ENCODE measurements at places on chromosomes 12 and 14.

DNA sequence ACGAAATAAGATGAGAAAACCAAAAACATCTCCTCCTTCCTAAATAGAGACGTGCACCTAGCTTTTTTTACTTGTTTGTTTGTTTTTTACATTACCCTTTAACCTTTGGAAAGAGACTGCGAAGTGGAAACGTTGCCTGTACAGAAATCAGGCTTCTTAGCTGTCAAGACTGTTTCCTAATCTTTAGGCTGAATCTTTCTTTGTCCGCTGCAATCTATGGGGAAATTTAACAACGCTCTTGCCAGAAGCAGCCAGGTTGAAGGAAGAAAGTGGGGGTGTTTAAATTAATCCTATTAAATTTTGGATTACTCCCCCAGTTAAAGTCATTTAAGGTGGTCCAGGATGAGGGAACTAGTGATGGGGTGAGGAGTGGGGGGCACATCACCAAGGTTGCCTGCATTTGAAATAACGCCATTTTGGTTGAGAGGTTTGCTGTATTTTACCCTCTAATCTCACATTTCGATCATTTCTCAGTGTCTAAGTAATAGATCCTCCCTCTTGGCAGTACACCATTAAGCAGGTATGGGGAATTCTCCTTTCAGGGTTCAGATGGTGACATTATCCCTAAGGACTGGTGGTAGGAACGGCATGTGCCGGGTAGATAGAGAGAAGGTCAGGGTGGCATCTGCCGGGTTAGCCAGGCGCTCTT is 2.6 kb downstream of the FLRT2 start:
- no peak for DNase-seq

GRCh38 chr12:108735855-108736254 is 4.5 kb upstream of the CORO1C start:
- no peak for DNase-seq

- no peak for DNase-seq
These were observed 1.4 kb downstream of the LRTM2 start for GRCh38 chr12:1821805-1822204.

DNA sequence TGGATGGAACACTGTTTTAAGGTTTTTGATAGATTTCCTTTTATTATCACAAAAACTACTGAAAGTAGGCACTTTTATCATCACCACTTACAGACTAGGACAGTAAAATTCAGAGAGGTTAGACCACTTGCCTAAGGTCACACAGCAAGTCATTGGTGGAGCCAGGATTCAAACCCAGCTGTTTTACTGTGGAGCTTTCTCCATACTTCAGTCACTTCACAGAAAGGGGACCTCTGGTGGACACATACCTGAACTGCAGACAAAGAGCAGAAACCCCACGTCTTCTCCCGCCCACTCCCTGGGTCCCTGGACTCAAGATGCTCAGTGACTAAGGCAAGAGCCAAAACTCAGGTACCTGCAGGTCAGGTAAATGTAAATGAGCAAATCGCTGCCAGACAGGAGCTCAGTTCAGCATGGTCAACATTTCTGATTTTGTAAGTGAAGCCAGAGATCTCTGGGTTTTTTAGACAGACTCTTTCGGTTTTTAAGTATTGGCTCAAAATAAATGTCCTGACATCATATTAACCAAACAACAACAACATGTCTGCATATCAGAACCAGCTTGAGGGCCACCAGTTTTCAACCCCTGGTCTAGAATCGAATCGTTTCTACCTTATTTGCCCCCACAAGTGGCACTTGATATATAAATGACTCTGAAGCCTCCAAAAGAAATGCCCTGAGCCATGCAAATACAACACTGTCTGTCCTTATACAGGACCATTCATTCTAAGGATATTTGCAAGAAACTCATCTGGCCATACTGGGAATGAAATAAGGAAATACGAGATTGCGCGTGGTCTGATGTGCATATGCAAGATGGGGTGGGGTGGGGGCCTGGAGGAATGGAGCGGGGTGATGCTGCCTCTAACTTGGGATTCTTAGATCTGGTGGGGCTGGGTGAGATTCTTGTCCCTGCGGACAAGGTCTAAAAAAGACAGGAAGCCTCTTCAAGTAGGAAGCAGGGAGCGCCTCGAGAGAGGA is 110.9 kb downstream of the KSR2 start:
- DNase-seq, result peak; percentile 11

- DNase-seq, result no peak
These were observed 360.8 kb downstream of the AEBP2 start for GRCh38 chr12:19799895-19800602.

- DNase-seq, result no peak
These were observed 6.9 kb upstream of the NAA25 start for GRCh38 chr12:112115259-112116045.

DNA sequence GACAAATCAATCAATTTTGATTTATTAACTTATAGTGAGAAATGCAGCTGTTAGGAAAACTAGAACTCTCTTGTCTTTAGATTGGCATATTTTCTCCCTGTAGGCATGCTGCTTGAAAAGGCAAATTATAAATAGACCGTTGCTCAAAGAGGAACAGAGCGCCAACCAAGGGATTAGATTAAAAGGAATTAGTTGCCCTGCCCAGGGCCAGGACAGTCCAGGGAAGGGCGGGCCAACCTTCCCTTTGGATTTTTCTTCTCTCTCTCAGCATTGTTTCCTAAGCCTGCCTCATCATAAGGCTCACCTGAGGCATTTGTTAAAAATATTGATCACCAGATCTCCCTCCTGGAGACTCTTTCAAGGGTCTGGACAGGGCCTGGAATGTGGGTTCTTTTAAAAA is 8.6 kb downstream of the CIPC start:
- DNase-seq, result no peak

GRCh38 chr12:94267537-94267872 is 119.1 kb downstream of the PLXNC1 start:
- no peak for DNase-seq

DNA sequence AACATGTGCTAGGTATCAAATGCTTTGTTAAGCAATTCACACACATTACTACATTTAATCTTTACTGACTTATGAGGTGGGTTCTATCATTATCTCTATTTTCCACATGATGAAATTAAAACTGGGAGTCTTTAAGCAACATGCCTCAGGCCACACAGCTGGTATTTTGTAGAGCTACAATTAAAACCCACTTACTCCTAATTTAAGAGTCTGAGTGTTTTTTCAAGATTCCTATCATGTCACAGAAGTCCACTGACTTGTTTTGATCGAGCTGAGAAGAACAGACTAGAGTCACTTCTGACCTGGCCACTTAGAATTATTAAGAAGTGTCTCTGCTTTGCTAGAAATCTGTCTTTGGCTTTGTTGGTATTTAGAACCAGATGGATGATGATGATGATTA is 670.7 kb downstream of the NRXN3 start:
- no peak for DNase-seq

GRCh38 chr14:104800771-104801519 is at the start of gene ZBTB42:
Gene ZBTB42, plus strand, starts transcription at chr14:104801101. Its CDS starts 97 bp downstream, at chr14:104801198.
- peak; percentile 17 for DNase-seq

GRCh38 chr14:21300892-21301291 is 21.0 kb downstream of the RPGRIP1 start:
- DNase-seq, result no peak

- DNase-seq, result no peak
These were observed 166.7 kb upstream of the PARP11 start for GRCh38 chr12:4039931-4040330.

DNA sequence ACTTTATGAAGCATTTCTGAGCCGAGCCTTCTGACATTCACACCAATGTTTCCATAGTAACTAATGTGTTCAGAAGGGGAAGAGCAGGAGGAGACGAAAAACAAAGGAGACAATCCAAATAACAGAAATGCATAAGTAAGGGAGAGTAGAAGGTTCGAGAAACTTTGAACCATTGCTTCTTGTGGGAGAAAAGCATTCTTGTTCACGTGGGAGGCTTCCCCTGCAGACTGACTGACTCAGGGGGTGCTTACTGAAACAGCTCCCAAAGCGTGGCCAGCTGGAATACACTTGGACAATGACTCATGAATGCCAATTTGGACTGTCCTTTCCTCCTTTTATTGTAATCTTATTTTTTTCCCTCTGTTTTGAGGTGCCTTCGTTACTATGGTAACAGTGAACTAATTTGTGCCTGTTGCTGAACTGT is 73.9 kb downstream of the NEDD1 start:
- DNase-seq, result no peak

DNA sequence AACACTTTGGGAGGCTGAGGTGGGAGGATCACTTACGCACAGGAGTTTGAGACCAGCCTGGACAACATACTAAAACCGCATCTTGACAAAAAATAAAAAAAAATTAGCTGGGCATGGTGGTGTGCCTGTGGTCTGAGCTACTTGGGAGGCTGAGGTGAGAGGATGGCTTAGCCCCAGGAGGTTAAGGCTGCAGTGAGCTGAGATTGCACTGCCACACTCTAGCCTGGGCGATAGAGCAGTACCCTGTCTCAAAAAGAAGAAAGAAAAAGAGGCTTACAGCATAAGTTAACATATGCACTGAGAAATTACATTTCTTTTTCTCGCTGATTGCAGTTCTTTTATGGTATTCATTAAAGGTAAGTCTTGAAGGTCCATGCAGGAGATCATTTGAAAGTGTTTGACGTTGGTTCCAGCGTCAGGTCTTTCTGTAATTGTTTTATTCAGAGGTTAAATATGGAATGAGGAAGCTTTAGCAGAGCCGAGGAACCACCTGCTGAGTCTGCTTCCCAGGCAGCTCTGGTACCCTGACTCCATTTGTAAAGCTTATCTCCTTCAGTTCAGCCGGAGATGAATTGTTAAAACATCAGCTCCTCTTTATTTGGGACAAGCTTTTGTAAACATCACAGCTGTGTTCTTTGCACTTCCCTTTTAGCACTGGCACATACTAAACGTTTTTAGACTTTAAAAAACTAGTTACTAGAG is 18.5 kb downstream of the SFSWAP start:
- no peak for DNase-seq

DNA sequence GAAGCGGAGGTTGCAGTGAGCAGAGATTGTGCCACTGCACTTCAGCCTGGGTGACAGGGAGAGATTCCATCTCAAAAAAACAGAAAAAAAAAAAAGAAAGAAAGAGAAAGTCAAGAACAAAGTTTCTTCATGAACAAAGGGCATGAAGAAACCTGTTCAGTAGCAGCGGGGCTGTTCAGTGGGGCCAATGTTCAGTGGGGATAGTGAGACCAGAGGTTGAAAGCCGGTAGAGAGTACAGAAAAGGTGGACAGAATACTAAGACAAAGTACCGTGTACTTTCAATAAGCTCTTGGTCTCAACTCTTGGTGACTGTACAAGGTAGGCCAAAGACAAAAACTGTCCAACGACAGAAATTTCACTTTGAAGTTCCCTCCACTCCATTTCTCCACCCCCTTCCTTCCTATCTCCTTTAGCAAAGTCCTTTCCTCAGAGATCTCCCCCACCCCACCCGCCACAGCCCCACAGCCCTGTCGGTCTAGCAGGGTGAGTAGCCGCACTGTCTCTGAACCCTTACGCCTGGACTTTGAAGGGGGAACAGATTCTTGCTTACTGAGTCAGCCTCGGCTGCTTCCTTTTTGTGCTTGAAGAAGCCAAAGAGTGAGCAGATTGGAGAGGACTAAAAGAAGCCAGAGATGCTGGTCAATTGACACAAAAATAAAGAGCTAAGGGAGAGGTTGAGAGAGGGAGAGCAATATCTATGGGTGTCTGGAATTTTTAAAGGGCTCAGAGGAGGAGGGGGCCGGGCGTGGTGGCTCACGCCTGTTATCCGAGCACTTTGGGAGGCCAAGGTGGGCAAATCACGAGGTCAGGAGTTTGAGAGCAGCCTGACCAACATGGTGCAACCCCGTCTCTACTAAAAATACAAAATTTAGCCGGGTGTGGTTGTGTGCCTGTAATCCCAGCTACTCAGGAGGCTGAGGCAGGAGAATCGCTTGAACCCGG is 44.2 kb upstream of the FOS start:
- no peak for DNase-seq

DNA sequence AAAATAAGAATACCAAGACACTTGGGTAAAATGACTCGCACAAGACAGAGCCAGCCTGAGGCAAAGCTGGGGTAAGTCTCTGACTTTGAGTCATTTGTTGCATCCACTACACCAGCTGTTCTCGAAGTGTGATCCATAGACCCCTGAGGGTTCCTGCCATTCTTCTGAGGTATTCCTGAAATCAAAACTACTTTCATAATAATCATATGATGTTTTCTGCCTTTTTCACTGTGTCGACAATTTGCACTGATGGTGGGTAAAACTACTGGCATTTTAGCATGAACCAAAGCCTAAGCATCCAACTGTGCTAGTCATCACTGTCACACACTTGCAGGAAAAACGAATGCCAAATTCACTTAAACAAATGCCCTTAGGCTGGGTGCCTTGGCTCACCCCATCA is 135.5 kb upstream of the FUT8 start:
- DNase-seq, result no peak

GRCh38 chr14:60174352-60175254 is 9.4 kb upstream of the DHRS7 start:
- no peak for DNase-seq

GRCh38 chr14:67410313-67410712 is 1.7 kb downstream of the PLEK2 start:
- no peak for DNase-seq

DNA sequence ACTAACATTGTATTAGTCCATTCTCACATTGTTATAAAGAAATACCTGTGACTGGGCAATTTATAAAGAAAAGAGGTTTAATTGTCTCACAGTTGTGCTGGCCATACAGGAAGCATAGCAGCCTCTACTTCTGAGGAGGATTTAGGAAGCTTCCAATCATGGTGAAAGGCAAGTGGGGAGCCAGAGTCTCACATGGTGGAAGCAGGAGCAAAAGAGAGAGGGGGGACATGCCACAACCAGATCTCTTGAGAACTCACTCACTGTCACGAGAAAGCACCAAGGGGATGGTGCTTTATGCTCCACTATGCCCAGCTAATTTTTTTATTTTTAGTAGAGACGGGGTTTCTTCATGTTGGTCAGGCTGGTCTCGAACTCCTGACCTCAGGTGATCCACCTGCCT is 13.3 kb downstream of the OS9 start:
- no peak for DNase-seq

DNA sequence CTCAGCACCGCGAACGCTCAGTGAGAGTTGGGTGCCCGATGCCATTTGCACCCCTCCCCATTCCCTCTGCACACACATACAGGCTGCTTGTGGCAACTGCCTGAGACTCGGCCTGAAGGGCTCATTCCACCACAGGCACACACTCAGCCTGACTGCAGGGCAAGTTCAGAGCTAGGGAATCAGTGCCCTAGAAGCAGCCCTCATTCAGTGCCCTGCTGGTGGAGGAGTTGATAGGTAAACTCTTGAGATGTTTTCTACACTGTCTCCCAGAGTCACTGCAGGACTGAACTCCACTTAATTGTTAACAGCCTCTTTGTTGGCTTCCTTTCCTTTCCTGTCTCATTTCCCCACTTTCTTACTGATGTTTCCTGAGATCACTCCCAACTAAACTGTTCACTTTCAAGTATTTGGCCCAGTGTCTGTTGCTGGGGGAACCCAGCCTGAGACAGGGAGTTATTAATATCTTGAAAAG is 16.9 kb downstream of the PPP1R36 start:
- no peak for DNase-seq

DNA sequence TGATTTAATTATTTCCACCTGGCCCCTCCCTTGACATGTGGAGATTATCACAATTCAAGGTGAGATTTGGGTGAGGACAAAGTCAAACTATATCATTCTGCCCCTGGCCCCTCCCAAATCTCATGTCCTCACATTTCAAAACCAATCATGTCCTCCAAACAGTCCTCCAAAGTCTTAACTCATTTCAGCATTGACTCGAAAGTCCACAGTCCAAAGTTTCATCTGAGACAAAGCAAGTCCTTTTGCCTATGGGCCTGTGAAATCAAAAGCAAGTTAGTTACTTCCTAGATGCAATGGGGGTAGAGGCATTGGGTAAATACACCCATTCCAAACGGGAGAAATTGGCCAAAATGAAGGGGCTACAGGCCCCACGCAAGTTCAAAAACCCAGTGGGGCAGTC is 31.1 kb upstream of the SPATA7 start:
- DNase-seq, result no peak

GRCh38 chr14:98976271-98976670 is 295.7 kb downstream of the BCL11B start:
- no peak for DNase-seq

All from activated naive CD8-positive, alpha-beta T cell treated with anti-CD3 and anti-CD28 coated beads, Interleukin-2, amount 50 U/mL, for 16 hours (primary cell).